Activated naive CD8-positive, alpha-beta T cell treated with anti-CD3 and anti-CD28 coated beads for 36 hours (primary cell): ENCODE measurements at places on chromosomes 1 and 21. TPM values are rescaled to one million over a fixed set of nuclear protein-coding genes. Genes with fewer than 3 reads are reported as not detected.

DNA sequence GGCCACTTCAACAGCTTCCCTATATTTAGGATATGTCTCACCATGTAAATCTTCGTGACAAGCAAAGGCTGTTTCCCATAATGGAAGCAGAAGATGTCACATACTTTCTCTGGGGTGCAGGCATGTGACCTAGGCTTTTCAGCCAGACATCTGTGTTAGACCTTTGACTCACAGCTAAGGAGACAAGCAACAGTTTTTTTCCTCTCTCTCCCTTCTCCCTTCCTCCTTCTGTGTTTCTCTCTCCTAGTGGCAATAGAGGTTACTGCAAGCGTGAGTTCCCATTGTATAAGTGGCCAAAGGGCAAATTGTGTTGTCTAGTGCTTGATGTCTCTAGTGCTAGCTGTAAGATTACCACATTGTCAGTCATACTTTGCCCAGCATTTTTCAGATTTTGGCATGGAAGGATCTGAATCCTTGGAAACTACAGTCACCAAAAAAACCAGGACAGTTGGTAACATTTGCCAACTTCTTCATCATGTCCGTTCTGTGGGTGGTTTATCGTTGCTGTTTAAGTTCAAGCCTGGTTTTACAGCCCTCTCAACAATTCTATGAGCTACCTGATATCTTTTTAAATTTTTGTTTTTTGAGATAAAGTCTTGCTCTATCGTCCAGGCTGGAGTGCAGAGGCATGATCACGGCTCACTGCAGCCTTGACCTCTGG lies 44.4 kb upstream of the RABGAP1L start:
- peak; percentile 4 for DNase-seq

GRCh38 chr1:80876035-80876434 lies 924.7 kb upstream of the ADGRL2 start:
- DNase-seq = no peak

GRCh38 chr1:59006289-59006658 lies 222.4 kb upstream of the JUN start:
- no peak for DNase-seq

- peak; percentile 75 for DNase-seq
Observed at GRCh38 chr1:15584489-15585363, at the start of gene AGMAT. TSS of gene AGMAT (minus strand) at chr1:15585051. CDS start at chr1:15584967, 84 bp downstream.

DNA sequence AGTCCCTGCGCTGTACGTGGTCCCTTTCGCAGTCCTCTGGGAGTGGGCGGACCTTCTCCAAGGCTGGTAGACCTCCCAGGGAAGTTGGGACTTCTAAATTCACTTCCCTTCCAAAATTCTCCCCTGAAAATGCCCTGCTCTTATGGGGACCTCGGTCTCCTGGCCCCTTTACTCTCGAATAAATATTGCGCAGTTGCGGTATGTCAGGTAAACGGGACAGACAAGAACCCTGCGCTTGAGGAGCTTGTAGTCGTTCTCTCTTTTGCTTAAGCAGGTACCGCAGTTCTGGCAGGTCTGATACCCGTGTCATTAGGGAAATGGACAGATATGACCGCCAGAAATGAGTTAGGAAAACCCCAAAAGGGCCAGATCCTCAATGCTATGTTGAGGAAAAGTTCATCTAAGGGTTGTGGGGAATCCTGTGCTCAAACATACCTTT lies 561 bp downstream of the KIF2C start:
- no peak for DNase-seq

Gene TMEM240
- total RNA-seq = 0.88 TPM

Gene RPAP2
- total RNA-seq = 36.3 TPM

Gene VAMP3
- 18.5 TPM for total RNA-seq

Gene GJA8
- total RNA-seq = not detected
